Stimulated activated CD8-positive, alpha-beta memory T cell treated with anti-CD3 and anti-CD28 coated beads, Interleukin-4, amount 100 ng/mL, for 4 hours (primary cell): ENCODE measurements at places on chromosomes 11 and 22.

DNA sequence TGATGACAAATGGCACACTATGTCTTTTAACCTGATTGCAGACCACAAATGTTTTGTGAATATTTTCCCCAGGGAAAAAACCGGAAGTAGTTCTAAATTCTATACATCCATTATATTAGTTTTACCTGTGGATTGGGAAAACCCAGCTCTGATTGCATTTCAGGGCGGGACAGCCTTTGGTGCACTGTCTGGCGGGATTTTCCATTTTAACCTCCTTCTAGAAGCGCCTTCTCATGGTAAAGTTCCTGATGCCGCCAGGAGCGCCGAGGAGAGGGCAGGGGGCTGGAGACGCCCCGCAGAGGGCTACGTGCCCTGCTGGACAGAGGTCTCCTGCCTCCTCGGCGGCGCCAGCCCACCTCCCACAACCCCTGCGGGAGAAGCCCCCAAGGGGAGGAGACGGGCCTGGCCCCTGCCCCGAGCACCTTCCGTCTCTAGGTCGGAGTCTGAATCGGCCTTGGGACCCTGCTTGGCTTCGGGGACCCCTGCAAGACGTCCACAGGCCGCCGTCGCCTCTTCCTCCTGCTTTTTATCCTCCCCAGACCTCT is 1.2 kb upstream of the P2RX6 start:
- no peak for DNase-seq

DNA sequence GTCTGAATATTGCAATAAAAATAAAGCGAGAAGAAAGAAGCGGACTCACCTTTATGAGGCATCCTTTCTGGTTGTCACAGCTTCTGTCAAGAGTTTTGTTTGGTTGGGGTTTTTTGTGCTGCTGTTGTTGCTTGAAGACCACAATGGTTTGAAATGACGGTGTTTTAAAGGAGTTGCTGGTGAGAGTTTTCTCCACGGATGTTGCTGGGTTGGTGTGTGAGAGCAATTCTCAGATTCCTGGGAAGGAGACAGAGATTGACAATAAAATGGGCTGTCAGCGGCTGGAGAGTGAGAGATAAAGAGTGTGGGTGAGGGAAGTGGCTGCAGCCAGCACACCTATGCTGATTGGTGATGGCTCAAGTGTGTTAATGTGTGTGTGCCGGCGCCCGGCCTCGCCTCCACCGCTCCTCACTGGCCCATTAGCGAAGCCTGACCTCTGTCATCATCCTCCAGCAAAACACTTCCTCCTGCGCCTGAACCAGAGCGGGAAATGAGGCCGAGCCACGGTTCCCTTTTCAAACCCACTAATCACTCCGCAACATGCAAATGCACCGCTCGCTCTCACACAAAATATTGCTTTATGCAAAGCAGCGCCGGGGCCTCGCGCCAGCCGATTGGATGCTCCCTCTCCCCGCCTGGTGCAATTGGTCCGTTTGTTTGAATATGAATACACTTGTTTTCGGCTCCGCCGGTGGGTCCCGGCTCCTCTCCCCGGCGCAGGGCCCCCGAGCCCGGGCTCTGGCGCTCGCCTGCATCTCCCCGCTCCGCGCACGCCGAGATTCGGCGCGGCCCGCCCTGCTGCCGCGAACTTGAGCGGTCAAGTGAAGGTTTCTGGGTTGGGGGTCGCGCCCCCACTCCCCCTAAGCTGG is at the start of gene PAX6:
TSS of gene PAX6 (minus strand) at position 544 of the 869 bp plus-strand sequence. CDS start 4,911 bp downstream, outside the sequence.
- DNase-seq: no peak

DNA sequence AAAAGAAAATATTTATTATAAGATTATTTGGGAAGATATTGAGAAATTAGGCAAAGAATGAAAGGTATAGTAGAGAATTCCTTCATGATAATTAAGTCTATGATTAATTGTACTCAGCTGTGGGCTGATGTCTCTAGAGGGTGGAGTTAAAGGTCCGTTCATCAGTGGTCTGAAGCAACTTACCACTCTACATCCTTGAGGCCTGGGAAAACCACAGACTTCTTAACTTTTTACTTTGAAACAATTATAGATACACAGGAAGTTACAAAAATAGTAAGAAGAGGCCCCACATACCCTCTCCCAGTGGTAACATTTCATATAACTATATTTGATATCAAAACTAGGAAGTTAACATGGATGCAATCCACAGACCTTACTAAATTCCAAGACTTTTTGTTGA is 167.0 kb upstream of the NECTIN1 start:
- no peak for DNase-seq

GRCh38 chr22:24118689-24119384 is 62.5 kb upstream of the SUSD2 start:
- no peak for DNase-seq
